ENCODE measurements at places on chromosomes 12 and 14.

DNA sequence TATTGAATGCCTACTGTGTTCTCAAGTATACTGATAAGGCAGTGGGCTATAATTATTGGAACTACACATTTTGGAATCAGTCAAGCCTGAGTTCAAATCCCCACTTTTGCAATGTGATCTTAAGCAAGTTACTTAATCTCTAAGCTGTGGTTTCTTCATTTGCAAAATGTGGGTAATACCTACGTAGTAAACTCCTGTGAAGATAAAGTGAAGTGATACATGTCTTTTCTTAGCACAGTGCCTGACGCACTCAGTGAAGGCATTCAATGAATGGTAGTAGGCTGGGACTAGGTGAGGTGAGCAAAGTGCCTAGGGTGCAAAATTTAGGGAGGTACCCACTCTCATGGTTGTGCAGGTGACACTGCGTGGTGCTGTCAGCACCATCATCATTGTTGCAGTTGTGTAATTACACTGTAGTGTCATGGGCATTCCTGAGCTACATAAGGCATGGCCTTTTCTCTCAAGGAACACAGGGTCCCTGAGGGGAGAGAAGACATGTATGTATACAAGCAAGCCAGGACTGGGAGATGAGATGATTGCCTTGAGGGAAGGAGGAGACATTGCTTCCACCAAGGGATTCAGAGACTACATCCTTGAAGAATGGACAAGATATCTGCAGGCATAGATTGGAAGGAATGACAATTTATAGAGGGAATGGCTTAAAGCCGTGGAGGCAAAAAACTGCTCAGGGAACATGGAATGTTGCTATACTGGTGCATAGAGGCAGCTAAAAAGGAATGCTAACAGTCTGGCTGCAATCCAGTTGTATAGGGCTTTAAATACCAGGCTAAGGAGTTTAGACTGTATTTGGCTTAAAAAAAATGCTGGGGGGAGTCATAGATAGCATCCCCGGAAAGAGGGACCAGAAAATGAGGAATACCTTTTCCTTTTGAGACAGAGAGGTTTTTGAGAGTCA, 129.2 kb upstream of the ARHGAP5 start:
- DNase-seq, result no peak

DNA sequence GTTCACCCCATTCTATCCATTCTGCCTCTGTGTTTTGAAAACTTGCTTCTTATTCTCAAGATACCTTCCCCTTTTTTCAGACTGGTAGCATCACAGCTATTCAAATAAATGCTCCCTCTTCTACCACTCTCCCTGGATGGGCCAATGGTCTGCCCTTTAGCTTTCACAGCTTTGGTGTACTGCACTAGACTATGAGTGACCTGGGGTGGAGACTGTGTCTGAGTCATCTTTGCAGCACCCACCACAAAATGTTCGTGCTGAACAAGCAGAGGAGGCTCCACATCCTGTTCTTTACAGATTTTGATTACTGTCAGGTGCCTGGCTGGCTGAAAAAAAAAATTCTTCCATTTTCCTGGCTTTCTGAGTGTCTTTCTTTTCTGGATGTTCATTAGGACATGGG, 1104.1 kb upstream of the TMEM132C start:
- DNase-seq, result no peak

GRCh38 chr12:55830601-55831446, 1.4 kb upstream of the DNAJC14 start:
- no peak for DNase-seq

GRCh38 chr12:14199455-14200198, 165.9 kb upstream of the ATF7IP start:
- DNase-seq, result no peak

- DNase-seq, result no peak
Observed at GRCh38 chr14:102908766-102909455, 13.6 kb upstream of the AMN start.
